ENCODE measurements at places on chromosomes 4 and X. TPM values are rescaled to one million over a fixed set of nuclear protein-coding genes. Genes with fewer than 3 reads are reported as not detected.

DNA sequence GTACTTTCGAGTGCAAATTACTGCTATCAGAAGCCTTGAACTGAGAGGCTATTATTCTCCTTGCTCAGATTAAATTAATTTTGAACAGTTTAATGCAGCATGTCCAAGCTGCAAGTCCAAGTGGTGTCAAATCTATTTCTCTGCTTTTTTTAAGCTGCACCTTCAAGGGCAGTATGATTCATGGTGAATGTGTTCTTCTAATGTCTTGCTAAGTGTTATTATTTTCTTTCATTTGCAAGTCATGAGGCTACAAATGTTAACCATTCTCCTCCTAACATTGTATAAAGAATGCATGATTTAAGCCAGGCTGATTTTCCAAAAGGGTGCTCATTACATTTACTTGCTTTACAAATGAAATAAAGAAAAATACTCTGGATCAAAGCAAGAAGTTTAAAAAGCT is 200.4 kb downstream of the TEX13C start:
- DNase-seq = no peak
- H3K27ac ChIP-seq = no peak overlapping the region
- H3K4me3 ChIP-seq = no peak overlapping the region
- H3K27me3 ChIP-seq = no peaks in the 10 kb centered on the region
- H3K4me1 ChIP-seq = no peaks in the 10 kb centered on the region
- H3K36me3 ChIP-seq = no peaks in the 10 kb centered on the region

DNA sequence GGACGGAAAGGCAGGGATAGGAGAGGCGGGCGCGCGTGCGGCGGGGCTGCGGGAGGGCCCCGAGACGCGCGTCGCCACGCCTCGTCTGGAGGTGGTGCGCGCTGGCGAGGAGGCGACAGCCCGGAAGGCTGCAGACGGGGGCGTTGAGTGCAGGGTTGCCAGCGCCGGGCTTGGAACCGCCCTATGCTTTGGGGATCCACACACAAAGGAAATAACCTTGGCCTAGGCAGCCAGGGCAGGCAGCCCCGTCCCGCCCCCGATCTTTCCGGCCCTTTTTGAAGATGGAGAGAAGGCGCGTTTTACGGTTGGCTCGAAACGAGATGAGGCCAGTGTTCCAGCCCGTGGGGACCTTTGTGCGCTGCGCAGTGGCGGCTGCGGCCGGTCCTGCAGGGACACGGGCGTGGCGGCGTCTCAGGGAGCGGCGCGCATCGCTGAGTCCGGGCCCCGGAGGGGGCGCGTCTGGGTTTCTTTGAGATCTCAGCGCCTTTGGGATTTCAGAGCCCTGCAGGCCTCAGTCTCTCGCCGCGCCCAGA is 50.8 kb upstream of the TRIM2 start:
- peaks cover 21% of the 10 kb centered on the region for H3K4me1 ChIP-seq
- no peaks in the 10 kb centered on the region for H3K36me3 ChIP-seq
- H3K27me3 ChIP-seq = peaks cover 14% of the 10 kb centered on the region
- DNase-seq = peak; percentile 69
- peak overlapping the region; percentile 68 for H3K4me3 ChIP-seq

GRCh38 chrX:13151828-13152517 is 107.6 kb upstream of the FAM9C start:
- H3K36me3 ChIP-seq = no peaks in the 10 kb centered on the region
- H3K27ac ChIP-seq = peak overlapping the region; percentile 62
- H3K4me1 ChIP-seq = peaks cover 2% of the 10 kb centered on the region
- DNase-seq = peak; percentile 72
- H3K4me3 ChIP-seq = no peak overlapping the region

The ARHGEF6 gene
- 36.3 TPM for polyA plus RNA-seq

- no peaks in the 10 kb centered on the region for H3K27me3 ChIP-seq
- no peaks in the 10 kb centered on the region for H3K36me3 ChIP-seq
Observed at GRCh38 chr4:76571274-76571673, 136.2 kb downstream of the SHROOM3 start.

DNA sequence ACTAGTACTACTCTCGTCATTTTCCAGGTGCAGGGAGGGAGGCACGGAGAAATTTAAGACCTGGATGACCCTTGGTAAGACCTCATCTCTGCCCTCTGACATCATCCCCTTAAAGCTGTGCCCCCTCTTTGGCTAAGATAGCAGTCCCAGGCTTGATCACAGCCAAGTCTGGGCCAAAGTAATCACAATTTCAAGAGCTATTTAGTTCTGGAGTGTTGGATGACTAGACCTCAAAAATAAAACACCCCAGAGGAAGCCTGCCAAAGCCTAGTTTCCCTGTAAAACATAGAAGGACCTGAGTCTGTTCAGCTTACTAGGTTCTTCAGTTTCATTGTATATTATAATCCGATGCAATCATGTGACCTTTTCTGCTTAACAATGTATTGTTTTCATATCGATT is 144.6 kb upstream of the ARHGEF9 start:
- H3K36me3 ChIP-seq = no peaks in the 10 kb centered on the region

GRCh38 chrX:41796577-41796976 is 72.6 kb downstream of the GPR82 start:
- H3K4me3 ChIP-seq = no peak overlapping the region
- H3K27ac ChIP-seq = no peak overlapping the region
- no peaks in the 10 kb centered on the region for H3K4me1 ChIP-seq
- no peaks in the 10 kb centered on the region for H3K36me3 ChIP-seq

The LIN54 gene
- polyA plus RNA-seq = 8.9 TPM

The SUPT20HL1 gene
- not detected for polyA plus RNA-seq

GRCh38 chr4:11503166-11503565 is 74.5 kb upstream of the HS3ST1 start:
- DNase-seq = no peak
- H3K4me3 ChIP-seq = no peak overlapping the region
- H3K27ac ChIP-seq = no peak overlapping the region
- H3K4me1 ChIP-seq = no peaks in the 10 kb centered on the region

DNA sequence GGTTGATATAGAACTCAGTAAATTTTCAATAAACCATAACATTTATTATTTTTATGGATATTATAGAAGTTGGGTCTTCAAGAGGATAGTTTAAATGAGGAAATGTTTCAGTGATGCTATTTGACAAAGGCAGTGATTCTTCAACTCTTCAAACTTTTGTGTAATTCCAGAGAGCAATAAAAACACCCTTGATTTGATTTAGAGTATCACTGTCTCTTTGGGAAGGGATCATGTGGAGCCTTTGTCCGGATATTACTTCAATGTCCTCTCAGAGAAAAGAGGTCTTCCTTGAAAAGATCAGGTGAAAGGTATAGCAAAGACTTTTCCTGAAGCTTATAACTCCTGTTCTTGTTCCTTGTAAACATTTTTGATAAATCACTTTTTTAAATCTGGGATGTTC is 23.3 kb downstream of the GLRA3 start:
- H3K27ac ChIP-seq = no peak overlapping the region
- H3K4me1 ChIP-seq = no peaks in the 10 kb centered on the region
- no peak for DNase-seq
- H3K4me3 ChIP-seq = no peak overlapping the region
- H3K27me3 ChIP-seq = no peaks in the 10 kb centered on the region
- no peaks in the 10 kb centered on the region for H3K36me3 ChIP-seq

GRCh38 chrX:6386837-6387236 is 148.1 kb downstream of the VCX3A start:
- no peaks in the 10 kb centered on the region for H3K4me1 ChIP-seq
- no peaks in the 10 kb centered on the region for H3K27me3 ChIP-seq
- H3K4me3 ChIP-seq = no peak overlapping the region
- no peaks in the 10 kb centered on the region for H3K36me3 ChIP-seq
- peak; percentile 0 for DNase-seq
- no peak overlapping the region for H3K27ac ChIP-seq

The TLR3 gene
- polyA plus RNA-seq = 1.4 TPM

GRCh38 chr4:184762100-184762499 is 28.2 kb upstream of the CENPU start:
- peak overlapping the region; percentile 35 for H3K27ac ChIP-seq
- no peaks in the 10 kb centered on the region for H3K27me3 ChIP-seq
- peak; percentile 39 for DNase-seq

GRCh38 chr4:52431869-52432268 is 227.2 kb downstream of the USP46 start:
- no peak overlapping the region for H3K27ac ChIP-seq
- H3K27me3 ChIP-seq = no peaks in the 10 kb centered on the region
- H3K4me3 ChIP-seq = no peak overlapping the region
- H3K36me3 ChIP-seq = no peaks in the 10 kb centered on the region
- no peak for DNase-seq

The CPZ gene
- polyA plus RNA-seq = 3.3 TPM

GRCh38 chr4:158966091-158966490 is 136.8 kb upstream of the RAPGEF2 start:
- no peaks in the 10 kb centered on the region for H3K27me3 ChIP-seq
- peak; percentile 31 for DNase-seq
- no peak overlapping the region for H3K4me3 ChIP-seq
- H3K27ac ChIP-seq = no peak overlapping the region
- H3K4me1 ChIP-seq = no peaks in the 10 kb centered on the region

DNA sequence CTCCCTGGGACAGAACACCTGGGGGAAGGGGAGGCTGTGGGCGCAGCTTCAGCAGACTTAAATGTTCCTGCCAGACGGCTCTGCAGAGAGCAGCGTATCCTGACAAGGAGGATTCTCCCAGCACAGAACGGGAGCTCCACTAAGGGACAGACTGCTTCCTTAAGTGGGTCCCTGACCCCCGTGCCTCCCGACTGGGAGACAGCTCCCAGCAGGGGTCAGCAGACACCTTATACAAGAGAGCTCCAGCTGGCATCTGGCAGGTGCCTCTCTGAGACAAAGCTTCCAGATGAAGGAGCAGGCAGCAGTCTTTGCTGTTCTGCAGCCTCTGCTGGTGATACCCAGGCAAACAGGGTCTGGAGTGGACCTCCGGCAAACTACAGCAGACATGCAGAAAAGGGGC is 44.5 kb upstream of the FAAH2 start:
- H3K36me3 ChIP-seq = no peaks in the 10 kb centered on the region
- no peak overlapping the region for H3K4me3 ChIP-seq
- no peak overlapping the region for H3K27ac ChIP-seq
- H3K27me3 ChIP-seq = peaks cover 2% of the 10 kb centered on the region
- H3K4me1 ChIP-seq = no peaks in the 10 kb centered on the region
- DNase-seq = no peak

DNA sequence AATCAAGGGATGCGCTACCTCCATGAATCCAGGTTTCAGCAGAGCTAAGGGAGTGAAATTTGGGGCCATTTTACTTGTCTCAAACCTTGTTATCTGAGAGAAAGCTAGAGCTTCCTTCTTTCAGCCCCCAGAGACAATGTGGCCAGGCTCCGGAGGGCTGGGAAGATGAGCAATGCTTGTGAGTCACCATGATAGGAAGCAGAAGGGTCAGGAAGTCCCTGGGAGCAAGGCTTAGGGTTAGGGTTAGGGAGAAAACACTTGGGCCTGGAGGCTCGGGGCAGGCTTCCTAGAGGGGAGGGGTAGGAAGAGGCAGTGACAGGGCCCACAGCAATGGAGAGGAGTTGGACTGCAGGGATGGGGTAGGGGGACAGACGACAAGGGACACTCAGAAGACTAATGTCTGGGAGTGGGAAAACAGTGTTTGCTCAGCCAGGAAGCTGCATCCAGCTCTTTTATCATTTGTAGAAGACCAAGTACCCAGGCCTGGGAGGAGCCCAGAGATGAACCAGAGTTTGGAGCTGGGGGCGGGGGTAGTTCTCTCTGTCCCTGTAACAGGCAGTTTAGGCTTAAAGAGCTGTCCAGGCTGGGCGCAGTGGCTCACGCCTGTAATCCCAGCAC is 16.4 kb upstream of the PORCN start:
- no peak for DNase-seq
- no peaks in the 10 kb centered on the region for H3K4me1 ChIP-seq
- H3K27me3 ChIP-seq = no peaks in the 10 kb centered on the region
- H3K27ac ChIP-seq = no peak overlapping the region
- H3K4me3 ChIP-seq = no peak overlapping the region
- H3K36me3 ChIP-seq = no peaks in the 10 kb centered on the region

GRCh38 chr4:16263056-16263455 is 36.8 kb upstream of the TAPT1 start:
- H3K27me3 ChIP-seq = no peaks in the 10 kb centered on the region
- no peak overlapping the region for H3K27ac ChIP-seq
- H3K36me3 ChIP-seq = peaks cover 2% of the 10 kb centered on the region
- H3K4me1 ChIP-seq = no peaks in the 10 kb centered on the region

- no peak overlapping the region for H3K27ac ChIP-seq
- no peaks in the 10 kb centered on the region for H3K36me3 ChIP-seq
- no peak overlapping the region for H3K4me3 ChIP-seq
- H3K27me3 ChIP-seq = no peaks in the 10 kb centered on the region
- H3K4me1 ChIP-seq = no peaks in the 10 kb centered on the region
Observed at GRCh38 chr4:165450871-165451270, 72.1 kb downstream of the CPE start.

GRCh38 chr4:108751321-108751720 is 11.5 kb downstream of the ETNPPL start:
- H3K4me3 ChIP-seq = no peak overlapping the region
- H3K27me3 ChIP-seq = no peaks in the 10 kb centered on the region
- H3K36me3 ChIP-seq = no peaks in the 10 kb centered on the region
- DNase-seq = no peak
- H3K4me1 ChIP-seq = no peaks in the 10 kb centered on the region

- H3K36me3 ChIP-seq = no peaks in the 10 kb centered on the region
- H3K4me3 ChIP-seq = no peak overlapping the region
- no peak overlapping the region for H3K27ac ChIP-seq
- H3K27me3 ChIP-seq = no peaks in the 10 kb centered on the region
Observed at GRCh38 chr4:10184041-10184440, 67.4 kb upstream of the WDR1 start.
